GM23338 (cell line): ENCODE measurements at places on chromosomes 1 and 21. TPM values are rescaled to one million over a fixed set of nuclear protein-coding genes. Genes with fewer than 3 reads are reported as not detected.

DNA sequence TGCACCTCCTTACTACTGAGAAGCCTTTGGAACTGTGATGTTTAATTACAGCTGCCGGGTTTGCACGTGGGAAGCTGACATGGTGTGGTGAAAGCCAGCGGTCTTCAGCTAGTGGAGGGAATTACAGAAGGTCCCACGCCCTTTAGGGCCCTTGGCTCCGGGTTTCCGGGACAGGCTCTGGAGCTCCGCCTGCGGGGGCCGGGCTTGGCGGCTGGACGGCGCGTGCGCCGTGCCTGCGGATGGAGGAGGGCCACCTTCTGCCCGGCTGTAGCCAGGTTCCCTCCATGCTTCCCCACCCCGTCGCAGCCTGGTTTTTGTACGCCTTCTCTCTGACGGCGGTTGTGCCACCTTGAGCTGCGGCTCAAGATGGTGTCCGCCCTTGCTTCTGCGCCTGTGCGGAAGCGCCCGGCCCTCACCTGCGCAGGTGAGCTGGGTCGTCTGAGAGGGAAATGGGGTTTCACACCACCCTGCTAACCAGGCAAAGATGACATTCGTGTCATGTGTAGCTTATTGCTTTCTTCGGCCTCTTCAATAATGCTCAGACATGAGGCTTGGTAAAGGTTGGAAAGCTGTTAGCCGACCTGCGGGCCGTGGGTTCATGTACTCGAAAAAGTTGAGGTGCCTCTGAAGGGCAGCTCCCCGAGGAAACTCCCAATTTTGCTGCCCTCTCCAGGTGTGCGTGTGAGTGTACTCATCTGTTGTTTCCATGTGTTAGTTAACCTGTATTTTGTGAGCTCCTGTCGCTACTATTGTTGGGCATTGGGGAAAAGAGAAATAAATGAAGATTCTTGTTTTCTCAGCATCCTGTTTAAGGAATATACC lies 36.6 kb upstream of the OPRD1 start:
- peak; percentile 89 for DNase-seq
- peaks cover 8% of the 10 kb centered on the region; the same call in 1 of the 2 replicates for H3K36me3 ChIP-seq
- H3K4me3 ChIP-seq = peak overlapping the region; percentile 46
- no peaks in the 10 kb centered on the region for H3K27me3 ChIP-seq

- no peaks in the 10 kb centered on the region for H3K27me3 ChIP-seq
- no peaks in the 10 kb centered on the region for H3K4me1 ChIP-seq
- no peaks in the 10 kb centered on the region for H3K36me3 ChIP-seq
- DNase-seq = no peak
Observed at GRCh38 chr1:3180915-3181314, 111.9 kb downstream of the PRDM16 start.

- H3K4me1 ChIP-seq = peaks cover 14% of the 10 kb centered on the region
- H3K27me3 ChIP-seq = no peaks in the 10 kb centered on the region
- peak overlapping the region; percentile 81 for H3K4me3 ChIP-seq
- peaks cover 19% of the 10 kb centered on the region; the same call in 1 of the 2 replicates for H3K36me3 ChIP-seq
Observed at GRCh38 chr1:46341222-46342083, 846 bp downstream of the NSUN4 start.

DNA sequence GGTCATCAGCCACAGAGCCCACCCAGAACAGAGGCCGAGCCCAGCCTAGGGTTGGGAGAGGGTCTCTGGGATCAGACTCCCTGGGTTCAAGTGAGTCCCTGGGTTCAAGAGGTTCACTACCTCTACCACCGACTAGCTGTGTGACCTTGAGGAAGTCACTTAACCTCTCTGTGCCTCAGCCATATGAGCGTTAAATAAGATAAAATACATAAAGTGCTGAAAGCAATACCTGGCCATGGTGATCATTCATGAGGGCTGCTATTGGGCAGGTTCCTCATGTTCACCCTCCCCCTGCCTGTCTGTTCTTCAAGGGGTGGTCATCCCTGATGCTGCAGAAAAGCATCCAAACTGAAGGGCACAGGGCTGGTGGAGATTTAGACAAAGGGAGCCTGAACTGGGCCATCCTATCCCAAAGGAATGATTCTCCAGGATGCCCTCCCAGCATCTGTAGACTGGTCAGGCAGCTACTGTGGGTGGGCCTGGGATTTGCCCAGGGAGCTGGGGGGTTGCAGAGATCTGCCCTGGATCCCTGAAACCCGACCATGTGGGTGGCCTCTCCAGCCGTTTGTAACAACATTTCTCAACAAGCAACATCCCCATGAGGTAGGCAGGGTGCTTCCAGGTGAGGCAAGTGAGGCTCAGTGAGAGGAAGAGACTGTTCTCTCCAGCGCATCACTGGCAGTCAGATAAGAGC lies 196.6 kb downstream of the MATN1 start:
- no peaks in the 10 kb centered on the region for H3K4me1 ChIP-seq
- H3K27ac ChIP-seq = no peak overlapping the region
- no peak overlapping the region for H3K4me3 ChIP-seq
- no peaks in the 10 kb centered on the region for H3K27me3 ChIP-seq

DNA sequence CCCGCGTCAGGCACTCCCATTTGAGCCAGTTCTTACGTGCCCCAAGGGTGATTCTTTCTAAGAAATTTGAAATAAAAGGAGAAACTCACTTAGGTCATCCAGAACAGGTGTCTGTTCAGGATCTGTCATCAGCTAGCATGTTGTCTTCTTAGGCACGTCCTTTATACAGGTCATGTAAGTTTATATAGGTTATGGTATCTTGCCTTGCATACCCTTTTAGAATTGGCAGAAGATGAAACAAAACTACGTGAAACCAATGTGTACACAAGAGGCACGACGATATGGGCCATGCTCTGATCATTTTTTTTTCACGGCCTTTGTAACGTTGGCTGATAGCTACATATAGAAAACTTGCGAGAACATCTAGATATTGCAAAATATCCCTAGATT lies 579 bp upstream of the GTF2B start:
- H3K4me1 ChIP-seq = peaks cover 7% of the 10 kb centered on the region; the same call in 1 of the 2 replicates
- H3K27me3 ChIP-seq = no peaks in the 10 kb centered on the region
- H3K36me3 ChIP-seq = no peaks in the 10 kb centered on the region
- H3K4me3 ChIP-seq = peak overlapping the region; percentile 81

DNA sequence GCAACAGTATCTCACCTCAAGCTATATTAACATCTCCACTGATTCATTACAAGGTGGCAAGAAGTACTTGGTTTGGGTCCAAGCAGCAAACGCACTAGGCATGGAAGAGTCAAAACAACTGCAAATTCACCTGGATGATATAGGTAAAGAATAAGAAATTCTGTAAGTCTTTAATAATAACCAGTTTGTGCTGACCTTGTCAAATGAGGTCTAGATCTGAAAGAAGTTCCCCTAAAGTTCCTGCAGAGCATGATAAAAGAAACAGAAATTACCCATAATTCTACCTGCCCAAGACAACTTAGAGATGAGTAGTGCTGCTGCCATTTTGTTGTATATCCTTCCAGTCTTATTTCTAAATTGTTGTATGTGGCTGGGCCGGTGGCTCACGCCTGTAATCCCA lies 34.5 kb downstream of the IL23R start:
- no peak overlapping the region for H3K4me3 ChIP-seq
- no peak overlapping the region for H3K27ac ChIP-seq
- no peaks in the 10 kb centered on the region for H3K27me3 ChIP-seq
- DNase-seq = no peak
- no peaks in the 10 kb centered on the region for H3K36me3 ChIP-seq

DNA sequence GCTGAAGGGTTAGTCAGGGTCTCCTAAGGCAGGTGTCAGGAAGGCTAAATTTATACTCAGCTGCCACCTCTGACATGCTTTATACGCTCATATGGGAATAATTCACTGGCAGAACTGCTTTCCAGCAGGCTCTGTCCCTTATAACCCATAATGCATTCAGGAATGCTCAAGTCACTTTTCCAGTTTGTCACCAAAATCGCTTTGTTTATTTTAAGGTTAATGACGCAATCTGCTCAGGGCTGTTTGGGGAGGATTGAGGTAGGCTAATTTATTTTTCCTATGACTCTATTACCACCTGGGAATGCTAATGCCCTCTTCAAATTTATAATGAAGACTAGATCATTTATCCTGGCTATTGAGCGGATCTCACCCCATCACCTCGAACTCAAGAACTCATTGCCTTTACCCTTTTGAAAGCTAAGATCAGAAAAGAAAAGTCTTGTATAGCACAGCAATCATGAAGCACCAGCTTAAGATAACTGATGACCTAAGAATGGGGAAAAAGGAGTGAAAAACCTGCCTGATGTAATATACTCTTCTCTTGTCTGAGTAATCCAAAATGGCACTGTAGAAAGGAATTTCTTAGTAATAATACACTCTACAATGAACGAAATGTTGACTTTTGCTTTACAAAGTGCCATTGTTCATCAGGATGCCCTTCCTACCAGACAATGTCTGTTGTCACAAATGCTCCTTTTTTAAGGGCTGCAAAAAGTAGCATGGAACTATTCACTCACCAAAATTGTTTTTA lies 97.9 kb upstream of the EXO1 start:
- peaks cover 14% of the 10 kb centered on the region; the same call in 1 of the 2 replicates for H3K4me1 ChIP-seq
- H3K4me3 ChIP-seq = no peak overlapping the region
- no peak overlapping the region for H3K27ac ChIP-seq
- no peak for DNase-seq
- H3K27me3 ChIP-seq = no peaks in the 10 kb centered on the region
- no peaks in the 10 kb centered on the region for H3K36me3 ChIP-seq

GRCh38 chr1:44553771-44554170 lies 120.5 kb downstream of the TMEM53 start:
- H3K4me1 ChIP-seq = peaks cover 14% of the 10 kb centered on the region; the same call in 1 of the 2 replicates
- H3K36me3 ChIP-seq = no peaks in the 10 kb centered on the region
- H3K27ac ChIP-seq = no peak overlapping the region

GRCh38 chr1:31605908-31606427 lies 11.5 kb upstream of the HCRTR1 start:
- DNase-seq = no peak
- H3K4me3 ChIP-seq = no peak overlapping the region
- H3K27me3 ChIP-seq = no peaks in the 10 kb centered on the region
- H3K36me3 ChIP-seq = no peaks in the 10 kb centered on the region

DNA sequence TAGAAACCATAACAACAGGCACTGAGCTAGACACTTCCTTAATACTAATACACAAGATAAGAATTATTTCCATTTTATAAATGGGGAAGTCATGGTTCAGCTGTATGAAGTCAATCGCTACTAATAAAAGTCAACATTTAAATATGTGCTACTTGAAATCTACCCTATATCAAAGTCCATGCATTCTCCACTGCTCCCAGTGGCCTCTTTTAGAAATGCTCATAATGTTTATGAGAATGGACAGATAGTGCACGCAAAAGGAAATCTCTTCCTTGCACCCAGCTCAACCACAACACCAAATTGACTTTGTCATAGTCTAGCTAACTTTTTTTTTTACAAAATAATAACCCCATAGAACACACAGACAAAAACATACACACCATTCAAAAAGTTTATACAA lies 281.7 kb upstream of the CXADR start:
- H3K4me3 ChIP-seq = no peak overlapping the region
- H3K27ac ChIP-seq = no peak overlapping the region
- no peaks in the 10 kb centered on the region for H3K4me1 ChIP-seq

DNA sequence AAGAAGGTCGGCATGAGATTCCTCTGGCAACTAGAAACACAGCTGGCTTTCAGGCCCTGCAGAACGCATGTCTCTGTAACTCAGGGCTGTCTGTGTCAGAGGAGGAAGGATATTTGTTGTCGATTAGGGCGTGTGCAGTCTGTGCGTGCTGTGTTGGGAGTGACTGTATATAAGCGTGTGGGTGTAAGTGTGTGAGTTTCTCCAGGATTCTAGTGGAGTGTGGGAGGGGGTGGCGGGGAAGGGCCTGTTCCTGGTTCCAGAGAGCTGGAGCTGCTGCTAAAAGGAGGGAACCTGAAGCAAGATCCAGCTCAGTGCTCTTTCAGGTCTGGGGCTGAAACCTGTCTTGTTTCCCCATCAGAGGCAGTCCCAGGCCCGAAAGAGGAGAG lies 74.3 kb downstream of the SLC16A1 start:
- no peaks in the 10 kb centered on the region for H3K36me3 ChIP-seq
- no peak overlapping the region for H3K4me3 ChIP-seq
- peak overlapping the region; percentile 55; the same call in 1 of the 2 replicates for H3K27ac ChIP-seq
- no peaks in the 10 kb centered on the region for H3K27me3 ChIP-seq

GRCh38 chr1:23441446-23442148 lies 17.0 kb upstream of the TCEA3 start:
- H3K27me3 ChIP-seq = no peaks in the 10 kb centered on the region; the same call in 1 of the 2 replicates
- H3K36me3 ChIP-seq = no peaks in the 10 kb centered on the region
- no peak overlapping the region for H3K4me3 ChIP-seq
- DNase-seq = no peak

GRCh38 chr1:160471253-160471652 lies 51.8 kb downstream of the SLAMF6 start:
- H3K27ac ChIP-seq = no peak overlapping the region
- no peaks in the 10 kb centered on the region for H3K4me1 ChIP-seq
- no peaks in the 10 kb centered on the region for H3K36me3 ChIP-seq
- H3K4me3 ChIP-seq = no peak overlapping the region

DNA sequence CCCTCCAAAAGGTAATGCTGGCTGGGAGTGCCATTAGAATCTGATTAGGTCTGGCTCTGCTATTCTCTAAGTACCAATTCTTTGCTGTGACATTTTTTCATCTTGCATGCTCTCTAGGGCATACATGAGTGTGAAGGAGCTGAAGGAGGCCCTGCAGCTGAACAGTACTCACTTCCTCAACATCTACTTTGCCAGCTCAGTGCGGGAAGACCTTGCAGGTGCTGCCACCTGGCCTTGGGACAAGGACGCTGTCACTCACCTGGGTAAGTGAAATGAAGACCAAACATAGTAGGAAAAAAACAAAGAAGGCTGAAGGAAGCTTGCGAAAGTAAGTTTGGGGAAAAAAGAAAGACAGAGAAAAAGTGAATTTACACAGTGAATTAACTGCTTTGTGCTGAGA lies 207.9 kb downstream of the PAPPA2 start:
- H3K4me3 ChIP-seq = no peak overlapping the region
- H3K27me3 ChIP-seq = no peaks in the 10 kb centered on the region
- no peak overlapping the region for H3K27ac ChIP-seq
- H3K36me3 ChIP-seq = no peaks in the 10 kb centered on the region
- DNase-seq = peak; percentile 40

DNA sequence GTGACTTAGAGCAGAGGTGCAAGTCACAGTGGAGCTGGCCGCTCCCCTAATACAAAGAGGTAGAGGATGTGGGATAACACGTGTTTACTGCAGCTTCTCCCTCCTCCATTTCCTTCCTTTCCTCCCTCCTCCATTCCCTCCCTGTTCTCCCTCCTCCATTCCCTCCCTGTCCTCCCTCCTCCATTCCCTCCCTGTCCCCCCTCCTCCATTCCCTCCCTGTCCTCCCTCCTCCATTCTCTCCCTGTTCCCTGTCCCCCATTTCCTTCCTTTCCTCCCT lies 124.0 kb downstream of the CRYAA start:
- H3K27ac ChIP-seq = no peak overlapping the region
- no peaks in the 10 kb centered on the region for H3K36me3 ChIP-seq
- H3K4me1 ChIP-seq = no peaks in the 10 kb centered on the region
- H3K4me3 ChIP-seq = no peak overlapping the region
- no peaks in the 10 kb centered on the region for H3K27me3 ChIP-seq

- H3K36me3 ChIP-seq = no peaks in the 10 kb centered on the region
- H3K27ac ChIP-seq = no peak overlapping the region
- no peaks in the 10 kb centered on the region for H3K4me1 ChIP-seq
- no peaks in the 10 kb centered on the region for H3K27me3 ChIP-seq
- H3K4me3 ChIP-seq = no peak overlapping the region
- no peak for DNase-seq
Observed at GRCh38 chr1:92458146-92458545, 28.6 kb downstream of the GFI1 start.

- no peak overlapping the region for H3K27ac ChIP-seq
- no peak for DNase-seq
- peaks cover 41% of the 10 kb centered on the region for H3K27me3 ChIP-seq
- H3K4me1 ChIP-seq = peaks cover 41% of the 10 kb centered on the region
Observed at GRCh38 chr1:203287109-203287893, 18.0 kb upstream of the BTG2 start.

The SPATA45 gene
- not detected in 2 replicates for total RNA-seq
